ENCODE measurements at places on chromosomes 11 and 22.

DNA sequence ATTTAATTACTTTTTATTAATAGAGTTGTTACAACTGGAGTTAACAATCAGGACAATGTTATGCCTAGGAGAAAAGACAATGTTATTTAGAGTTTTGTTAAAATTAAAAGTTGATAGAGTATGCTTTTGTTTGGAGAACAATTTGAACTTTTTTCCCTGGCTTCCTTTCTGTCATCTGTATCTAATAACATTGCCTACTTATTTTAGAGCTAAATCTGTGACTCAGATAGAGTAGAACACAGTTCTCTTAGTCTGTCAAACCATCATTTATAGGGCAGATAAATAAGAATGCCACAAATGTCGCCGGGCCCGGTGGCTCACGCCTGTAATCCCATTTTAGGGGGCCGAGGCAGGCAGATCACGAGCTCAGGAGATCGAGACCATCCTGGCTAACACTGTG is 28.9 kb upstream of the YAP1 start:
- DNase-seq, result no peak

DNA sequence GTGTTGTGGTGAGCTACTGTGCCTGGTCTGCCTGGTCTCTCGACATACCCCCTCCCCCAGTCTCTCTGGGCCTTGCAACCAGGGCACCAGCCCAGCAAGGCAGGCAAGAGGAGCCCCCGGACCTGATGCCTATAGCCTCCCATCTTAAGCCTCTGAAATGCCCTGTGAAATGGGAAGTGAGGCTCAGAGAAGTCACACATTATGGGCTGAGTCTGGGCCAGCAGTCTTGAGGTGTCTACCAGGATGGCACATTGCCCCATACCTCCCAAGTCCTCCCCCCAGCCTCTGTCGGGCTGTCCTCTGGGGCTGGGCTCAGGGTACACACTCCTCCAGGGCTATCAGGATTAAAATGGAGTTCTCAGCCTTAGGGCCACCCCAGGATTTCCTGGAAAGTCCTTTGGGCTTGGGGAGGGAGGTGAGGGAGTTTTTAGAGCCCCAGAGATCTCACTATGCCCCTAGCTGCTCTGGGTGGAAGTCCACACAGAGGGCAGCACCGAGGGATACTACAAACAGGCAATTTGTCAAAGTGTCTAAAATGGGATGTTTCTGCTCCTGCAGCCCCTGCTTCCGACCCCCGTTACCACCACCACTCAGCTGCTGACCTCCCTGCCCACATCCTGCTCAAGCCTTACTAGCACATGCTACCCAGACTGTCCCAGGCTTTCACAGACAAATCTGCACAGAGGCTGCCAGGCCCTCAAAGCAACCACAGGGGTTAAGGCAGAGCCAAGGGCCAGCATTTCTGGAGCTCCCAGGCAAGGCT is 3.1 kb upstream of the SH3BP1 start:
- DNase-seq, result peak; percentile 42

- peak; percentile 53 for DNase-seq
These were observed 2.2 kb upstream of the TUT1 start for GRCh38 chr11:62593434-62594044.

DNA sequence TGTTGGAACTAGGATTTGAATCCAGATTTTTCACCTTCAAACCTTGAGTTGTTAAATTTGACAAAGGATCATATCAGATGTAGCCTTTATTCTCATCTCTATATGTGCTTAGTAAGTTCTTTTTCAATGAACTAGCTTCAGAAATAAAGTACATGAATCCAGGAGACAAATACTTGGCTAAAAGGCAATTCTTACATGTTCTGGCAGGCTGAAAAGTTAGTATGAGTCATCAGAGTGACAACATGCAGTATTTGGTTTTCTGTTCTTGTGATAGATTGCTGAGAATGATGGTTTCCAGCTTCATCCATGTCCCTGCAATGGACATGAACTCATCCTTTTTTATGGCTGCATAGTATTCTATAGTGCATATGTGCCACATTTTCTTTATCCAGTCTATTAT is 40.4 kb downstream of the BBOX1 start:
- DNase-seq, result peak; percentile 32

GRCh38 chr11:75154646-75155569 is 4.0 kb downstream of the SLCO2B1 start:
- DNase-seq, result no peak

GRCh38 chr11:23725752-23726151 is 771.1 kb upstream of the LUZP2 start:
- peak; percentile 33 for DNase-seq

DNA sequence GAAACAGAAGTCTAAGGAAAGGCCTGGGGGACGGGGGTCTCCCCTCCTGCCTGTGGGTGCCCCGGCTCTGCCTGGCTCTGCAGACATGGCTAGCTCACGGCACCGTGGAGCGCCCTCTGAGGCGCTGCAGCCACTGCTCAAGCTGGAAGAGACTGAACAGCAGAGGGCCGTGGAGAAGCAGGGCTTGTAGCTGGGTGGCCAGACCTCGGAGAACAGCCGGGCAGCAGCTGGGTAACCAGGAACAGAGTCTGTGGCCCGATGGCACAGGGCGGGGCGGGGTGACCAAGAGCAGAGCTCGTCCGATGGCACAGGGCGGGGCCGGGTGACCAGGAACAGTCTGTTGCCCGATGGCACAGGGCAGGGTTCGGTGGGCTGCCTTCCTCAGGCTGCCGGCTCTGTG is 18.1 kb downstream of the RNH1 start:
- no peak for DNase-seq

DNA sequence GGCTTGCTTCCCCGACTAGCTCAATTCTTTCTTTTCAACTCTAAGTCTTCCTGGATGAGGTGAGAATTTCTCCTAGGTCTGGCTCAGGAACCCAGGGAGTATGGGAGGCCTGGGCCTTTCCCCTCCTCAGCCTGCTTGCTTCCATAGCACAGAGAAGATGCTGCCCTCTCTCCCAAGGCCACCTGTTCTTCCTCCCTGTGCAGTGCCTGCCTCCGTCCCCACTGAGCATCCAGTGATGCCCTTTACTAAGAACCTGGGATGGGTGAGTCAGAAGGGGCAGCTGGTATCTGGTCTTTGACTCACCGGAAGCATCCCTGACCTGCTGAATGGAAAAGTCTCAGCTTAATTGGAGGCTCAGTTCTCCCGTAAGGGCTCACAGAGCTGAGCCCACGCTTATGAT is 607.9 kb downstream of the BUD13 start:
- DNase-seq, result no peak

DNA sequence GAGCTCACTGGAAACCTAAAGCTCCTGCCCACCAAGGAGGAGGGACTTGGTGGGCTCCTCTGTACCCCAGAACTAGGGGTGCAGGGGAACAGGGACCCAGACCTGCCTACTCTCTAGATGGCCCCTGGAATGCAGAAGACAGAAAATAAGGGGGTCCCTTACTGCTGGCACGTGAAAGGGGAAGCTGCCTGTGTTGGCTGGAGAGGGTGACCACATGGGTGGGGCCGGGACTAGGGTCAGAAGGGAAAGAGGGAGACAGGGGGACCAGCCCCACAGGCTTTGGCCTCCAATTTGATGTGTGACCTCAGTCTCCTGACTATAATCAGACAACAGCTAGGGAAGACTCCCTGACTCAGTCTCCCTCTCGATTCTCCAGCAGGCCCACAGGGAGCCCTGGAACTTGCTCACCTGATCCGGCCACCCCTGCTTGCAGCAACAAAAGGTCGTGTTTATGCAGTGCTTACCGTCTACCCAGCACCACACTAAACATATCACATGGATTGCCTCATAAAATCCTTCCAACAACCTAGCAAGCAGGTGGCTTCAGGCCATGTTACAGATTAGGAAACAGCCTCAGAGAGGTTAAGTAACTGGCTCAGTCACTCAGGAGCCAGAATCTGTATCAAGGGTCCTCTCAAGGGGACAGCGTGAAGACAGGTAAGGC is 10.2 kb downstream of the ARAP1 start:
- peak; percentile 58 for DNase-seq

- peak; percentile 84 for DNase-seq
These were observed 137.8 kb downstream of the DBX1 start for GRCh38 chr11:20022363-20023081.

- no peak for DNase-seq
These were observed 9.8 kb downstream of the PPFIBP2 start for GRCh38 chr11:7523416-7524210.

DNA sequence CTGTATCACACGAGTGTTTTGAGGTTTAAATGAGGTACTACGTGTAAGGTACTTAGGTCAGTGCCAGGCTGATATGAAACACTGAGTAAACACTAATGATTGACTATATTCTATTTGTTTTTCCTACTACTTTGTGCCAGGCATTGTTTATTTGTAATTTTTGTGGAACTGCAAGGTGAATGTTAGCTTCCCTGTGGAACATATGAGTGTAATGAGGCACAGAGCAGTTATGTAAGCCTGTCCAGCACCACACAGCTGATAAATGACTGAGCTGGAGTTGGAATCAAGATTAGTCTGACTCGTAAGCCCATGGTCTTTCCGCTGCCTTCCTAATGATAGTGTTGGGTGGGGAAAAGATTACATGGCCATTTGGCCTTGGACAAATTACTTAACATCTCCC is 5.9 kb downstream of the SLC37A2 start:
- no peak for DNase-seq

DNA sequence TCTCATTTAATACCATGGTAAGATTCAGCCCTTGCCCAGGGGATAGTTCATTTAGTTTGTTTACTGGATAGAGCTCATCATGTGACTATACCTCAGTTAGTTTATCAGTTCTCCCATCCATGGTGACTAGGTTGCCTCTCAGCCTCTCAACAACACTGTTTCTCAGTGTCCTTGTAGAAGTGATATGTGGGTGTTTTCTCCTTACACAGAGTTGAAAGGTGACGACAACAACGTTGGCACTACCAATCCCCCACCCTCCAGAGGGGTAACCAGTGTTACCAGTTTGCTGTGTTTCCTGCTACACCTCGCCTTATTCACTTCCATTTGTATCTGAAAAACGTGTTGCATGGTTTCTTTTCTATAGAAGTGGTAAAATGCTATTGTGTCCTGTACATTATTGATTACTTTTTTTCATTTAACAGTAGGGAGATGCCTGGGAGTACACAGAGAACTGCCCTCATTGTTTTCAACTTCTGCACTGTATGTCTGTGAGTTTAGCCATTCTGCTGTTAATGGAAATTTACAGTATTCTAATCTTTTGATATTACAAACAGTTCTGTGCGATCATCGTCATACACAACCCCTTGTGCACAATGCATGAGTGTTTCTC is 11.6 kb downstream of the NEAT1 start:
- DNase-seq, result peak; percentile 43

DNA sequence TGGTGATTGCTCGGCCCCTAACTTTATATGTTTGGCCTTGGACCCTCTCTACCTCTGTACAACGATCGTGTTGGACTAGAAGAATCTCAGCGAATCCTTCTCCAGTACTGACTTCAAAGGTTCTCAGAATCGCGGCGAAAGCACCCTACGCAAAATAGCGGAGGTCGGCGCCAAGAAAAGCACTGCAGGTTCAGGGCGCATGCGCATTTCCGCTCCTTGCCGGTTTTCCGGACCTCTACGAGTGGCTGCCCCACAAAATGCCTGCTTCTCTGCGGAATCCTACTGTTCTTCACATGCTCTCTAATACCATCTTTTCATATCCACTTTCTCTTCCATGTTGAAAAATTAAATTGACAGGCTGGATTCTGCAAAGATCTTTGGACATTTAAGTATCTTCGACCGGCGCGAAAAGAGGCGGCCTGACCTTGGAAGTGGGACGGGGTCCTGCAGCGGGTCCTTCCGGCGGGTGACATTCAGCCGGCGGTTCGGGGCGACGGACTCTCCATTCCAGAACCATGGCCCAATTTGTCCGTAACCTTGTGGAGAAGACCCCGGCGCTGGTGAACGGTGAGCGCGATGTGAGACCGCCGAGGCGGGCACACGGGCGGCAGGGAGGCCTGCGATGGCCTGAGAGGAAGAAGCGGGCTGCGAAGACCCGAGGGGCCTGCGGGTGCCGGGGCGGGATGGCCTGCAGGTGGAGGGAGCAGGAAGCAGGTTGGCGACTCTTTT is at the start of gene ATP5MG:
Gene ATP5MG (plus strand): TSS at position 456 of the 729 bp plus-strand sequence. CDS start 60 bp downstream, at position 516.
- DNase-seq, result peak; percentile 83

DNA sequence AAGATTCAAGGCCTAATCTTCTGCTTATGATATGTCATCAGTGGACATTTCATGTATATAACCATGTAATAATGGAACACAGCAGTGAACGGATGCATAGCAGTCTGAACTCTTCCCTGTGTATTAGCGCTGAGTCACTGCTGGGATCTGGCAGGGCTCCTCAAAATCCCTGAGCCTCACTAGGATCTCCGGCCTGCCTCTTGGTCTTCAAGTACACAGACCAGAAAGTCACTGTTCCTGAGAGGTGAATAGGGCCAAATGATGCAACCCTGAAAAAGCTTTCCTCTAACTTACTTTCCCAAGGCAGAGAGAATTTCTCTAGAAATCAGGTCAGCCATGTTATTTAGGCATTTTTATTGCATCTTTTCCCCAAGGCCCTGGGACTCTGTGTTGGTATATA is 35.0 kb downstream of the POU2AF1 start:
- no peak for DNase-seq

DNA sequence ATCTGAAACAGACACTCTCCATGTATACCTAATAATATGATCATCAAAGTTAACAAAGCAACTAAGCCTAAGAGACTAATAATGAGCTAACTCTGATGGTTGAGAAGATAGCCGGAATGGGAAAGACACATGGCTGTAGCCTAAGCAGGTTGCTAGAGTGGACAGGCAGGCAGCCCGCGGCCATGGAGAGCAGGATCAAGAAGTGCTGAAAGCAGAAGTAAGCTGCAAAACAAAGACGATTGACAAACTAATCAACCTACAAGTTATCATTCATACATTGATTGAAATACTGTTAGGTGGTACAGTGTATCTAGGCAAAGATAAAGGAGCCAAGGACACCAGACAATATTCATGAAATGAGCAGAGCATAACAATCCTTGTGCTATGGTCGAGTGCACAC is 29.3 kb downstream of the SLN start:
- DNase-seq, result no peak

GRCh38 chr11:48683226-48683720 is 194.7 kb downstream of the OR4A47 start:
- DNase-seq, result no peak

GRCh38 chr11:114308689-114309089 is 12.5 kb downstream of the NNMT start:
- peak; percentile 89 for DNase-seq

- no peak for DNase-seq
These were observed 37.5 kb upstream of the TCF20 start for GRCh38 chr22:42307806-42308563.
